ENCODE measurements at places on chromosomes 4 and X.

- DNase-seq = no peak
These were observed 137.4 kb downstream of the PDLIM5 start for GRCh38 chr4:94588896-94589693.

- DNase-seq = no peak
These were observed 115.0 kb downstream of the AGTR2 start for GRCh38 chrX:116285501-116285900.

DNA sequence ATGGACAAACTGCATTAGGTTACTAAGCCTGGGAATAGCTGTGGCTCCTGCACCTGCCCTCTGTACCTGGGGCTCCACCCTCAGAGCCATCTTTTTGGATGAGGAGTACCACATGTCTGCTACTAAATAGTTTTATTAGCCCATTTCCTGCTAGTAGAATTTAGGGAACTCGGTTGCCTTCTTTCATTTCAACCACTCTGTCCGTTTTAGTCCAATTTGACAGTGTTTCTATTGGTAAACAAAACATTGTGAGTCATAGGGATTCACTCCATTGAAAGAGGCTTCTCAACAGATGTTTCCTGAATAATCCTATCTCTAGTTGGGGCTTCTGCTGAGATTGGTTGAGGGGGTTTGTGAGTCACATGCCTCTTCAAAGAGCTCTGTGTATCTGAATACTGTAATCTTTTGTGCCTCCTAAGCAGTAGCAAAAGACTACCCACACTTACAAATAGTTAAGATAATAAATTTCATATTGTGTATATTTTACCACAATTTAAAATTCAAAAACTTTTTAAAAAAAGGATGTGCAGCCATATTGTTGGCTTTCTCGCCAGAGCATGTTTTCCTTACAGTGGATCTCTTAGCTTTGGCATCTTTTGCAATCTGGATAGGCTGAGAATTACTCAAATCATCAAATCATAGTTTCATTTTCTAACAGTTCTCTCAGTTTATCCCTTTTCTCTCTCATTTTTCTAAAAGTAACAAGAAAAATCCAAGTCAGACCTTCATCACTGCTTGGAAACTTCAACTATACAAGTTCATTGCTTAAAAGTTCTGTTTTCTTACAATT is 9.9 kb downstream of the FAM200B start:
- no peak for DNase-seq

DNA sequence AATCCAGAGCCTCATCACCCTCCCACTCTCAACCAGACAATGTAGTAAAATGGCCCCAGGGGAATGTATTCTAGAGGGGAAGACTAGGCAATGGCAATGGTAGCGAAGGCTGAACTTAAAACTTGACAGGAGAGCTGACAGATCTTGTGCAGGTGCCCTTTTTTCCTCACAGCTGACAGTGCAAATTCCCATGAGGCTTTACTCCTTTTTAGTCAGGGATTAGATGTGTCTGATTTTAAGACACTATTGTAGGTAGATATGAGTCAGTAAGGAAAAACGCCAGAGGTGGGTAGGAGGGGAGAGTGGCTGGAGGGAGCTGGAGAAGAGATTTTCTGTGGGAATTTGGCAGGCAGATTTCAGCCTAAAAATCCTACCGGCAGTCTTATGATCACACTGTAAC is 10.7 kb downstream of the CAPN6 start:
- no peak for DNase-seq

DNA sequence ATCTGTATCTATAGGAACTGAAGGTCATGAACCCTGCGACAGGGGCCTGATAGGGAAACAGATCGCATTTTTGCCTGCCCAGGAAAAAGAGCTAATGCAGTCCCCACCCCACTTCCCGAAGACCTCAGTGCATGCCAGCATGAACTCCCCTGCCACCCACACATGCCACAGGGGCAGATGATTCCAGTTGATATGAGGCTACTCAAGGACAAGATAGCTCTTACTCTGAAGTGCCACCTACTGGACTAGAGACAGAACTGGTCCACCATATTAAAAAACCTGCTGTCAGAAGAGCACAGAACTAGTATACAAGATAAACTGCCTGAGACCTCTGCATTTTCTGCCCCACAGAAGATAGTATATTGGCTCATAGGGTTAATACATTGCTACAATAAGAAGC is 68.0 kb downstream of the YIPF7 start:
- DNase-seq = no peak

DNA sequence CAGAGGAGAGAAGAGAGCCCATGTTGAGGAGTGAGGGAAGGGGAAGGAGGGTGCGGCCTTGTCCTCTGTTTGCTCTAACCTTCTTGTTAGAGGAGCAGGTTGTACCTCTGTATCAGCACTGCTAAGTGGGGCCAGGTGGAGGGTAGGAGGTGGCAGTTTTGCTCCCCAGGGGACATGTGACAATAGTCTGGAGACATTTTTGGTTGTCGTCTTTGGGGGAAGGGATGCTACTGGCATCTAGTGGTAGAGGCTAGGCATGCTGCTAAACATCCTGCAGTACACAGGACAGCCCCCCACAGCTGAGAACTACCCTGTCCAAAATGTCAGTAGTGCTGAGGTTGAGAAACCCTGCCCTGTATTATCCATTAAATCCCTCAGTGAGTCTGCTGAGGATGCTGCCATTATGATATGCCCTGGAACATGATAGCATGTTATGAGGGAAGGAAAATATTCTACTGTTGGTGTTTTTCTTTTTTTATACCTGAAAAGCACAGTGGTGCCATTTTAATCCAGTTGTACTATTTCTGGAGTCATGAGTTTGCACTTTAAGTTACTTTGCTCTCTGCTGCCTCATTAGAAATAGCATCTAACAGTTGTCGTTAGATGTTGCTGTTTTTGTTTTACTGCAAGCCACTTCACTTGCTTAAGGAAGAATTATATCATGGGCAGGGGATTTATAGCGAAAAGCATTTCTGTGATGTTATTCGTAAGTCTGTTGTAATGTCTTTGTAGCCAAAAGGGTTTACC is 90.6 kb downstream of the LRP2BP start:
- DNase-seq = peak; percentile 23

DNA sequence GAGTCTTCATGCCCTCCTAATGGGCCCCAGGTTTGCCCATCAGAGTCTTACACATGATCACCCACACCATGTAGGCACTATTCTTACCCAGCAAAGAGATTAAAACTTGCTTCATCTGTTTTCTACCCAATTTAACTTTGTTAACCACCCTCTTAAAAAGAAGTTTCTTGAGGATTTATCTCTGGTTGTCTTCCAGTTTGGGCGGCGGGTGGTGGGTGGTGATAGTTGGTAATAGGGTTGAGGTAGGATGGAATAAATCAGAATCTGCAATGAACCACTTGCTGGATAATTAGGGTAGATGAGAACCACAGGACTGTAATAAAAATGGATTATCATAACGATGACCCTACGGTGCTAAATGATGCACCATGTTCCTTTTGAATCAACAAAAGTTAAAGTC is 30.9 kb downstream of the GALNT7 start:
- no peak for DNase-seq

- no peak for DNase-seq
These were observed 5.9 kb downstream of the ARHGEF38 start for GRCh38 chr4:105558277-105558676.

DNA sequence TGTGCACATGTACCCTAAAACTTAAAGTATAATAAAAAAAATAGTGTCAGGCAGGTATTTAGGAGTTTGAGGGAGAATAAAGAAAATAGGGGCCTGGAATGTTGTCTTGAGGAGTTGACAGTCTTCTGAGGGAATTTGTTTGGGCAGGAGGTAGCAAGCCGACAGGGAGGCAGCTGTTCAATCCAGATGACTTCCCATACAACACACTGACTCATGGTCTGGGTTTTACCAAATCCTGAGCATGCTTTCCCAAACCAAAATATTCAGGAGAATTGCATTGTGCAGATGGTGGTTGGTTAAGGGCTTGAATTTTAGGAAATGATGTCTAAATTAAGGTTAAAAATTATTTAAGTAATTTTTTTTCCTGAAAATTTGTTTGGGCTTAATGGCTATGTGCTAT is 430.0 kb downstream of the INPP4B start:
- no peak for DNase-seq

- no peak for DNase-seq
These were observed 50.2 kb downstream of the SMAD1 start for GRCh38 chr4:145531859-145532258.

DNA sequence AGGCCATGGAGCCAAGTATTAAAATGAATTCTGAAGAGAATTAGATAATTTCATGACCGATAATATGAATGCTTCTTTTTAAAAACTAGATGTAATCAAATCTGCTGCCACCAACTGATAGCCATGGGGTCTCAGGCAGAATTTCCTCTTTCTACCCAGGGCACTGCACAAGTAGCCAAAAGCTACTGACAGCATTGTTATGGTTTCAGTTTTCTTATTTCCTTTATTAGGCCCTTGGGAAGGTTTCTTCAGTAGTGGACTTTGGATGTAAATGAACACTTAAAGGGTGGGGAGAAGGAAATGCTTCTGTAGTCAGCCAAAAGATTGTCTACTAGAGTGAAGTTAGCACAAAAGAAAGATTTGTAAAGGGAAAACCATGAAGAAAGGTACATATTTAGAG is 686.0 kb downstream of the ADGRL3 start:
- no peak for DNase-seq

- DNase-seq = no peak
These were observed 1250.0 kb upstream of the PRKX start for GRCh38 chrX:4963432-4963831.

DNA sequence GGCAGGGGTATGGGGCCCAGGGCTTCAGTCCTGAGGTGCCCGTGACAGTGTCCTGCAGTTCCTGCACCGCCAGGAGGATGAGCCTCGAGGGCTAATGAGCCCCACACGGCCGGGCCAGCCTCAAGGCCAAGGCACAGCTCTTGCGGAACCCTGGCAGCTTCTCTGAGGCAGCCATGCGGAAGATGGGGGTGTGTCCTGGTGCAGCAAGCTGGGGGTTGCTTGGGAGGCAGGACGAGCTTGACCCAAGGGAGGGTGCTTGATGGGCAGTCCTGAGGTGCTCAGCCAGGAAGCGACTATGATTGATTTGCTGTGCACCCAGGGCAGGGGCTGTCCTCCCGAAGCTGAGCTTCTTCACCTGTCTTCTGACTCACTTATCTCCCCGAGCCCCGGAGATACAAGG is 9.1 kb upstream of the FGFR3 start:
- no peak for DNase-seq

DNA sequence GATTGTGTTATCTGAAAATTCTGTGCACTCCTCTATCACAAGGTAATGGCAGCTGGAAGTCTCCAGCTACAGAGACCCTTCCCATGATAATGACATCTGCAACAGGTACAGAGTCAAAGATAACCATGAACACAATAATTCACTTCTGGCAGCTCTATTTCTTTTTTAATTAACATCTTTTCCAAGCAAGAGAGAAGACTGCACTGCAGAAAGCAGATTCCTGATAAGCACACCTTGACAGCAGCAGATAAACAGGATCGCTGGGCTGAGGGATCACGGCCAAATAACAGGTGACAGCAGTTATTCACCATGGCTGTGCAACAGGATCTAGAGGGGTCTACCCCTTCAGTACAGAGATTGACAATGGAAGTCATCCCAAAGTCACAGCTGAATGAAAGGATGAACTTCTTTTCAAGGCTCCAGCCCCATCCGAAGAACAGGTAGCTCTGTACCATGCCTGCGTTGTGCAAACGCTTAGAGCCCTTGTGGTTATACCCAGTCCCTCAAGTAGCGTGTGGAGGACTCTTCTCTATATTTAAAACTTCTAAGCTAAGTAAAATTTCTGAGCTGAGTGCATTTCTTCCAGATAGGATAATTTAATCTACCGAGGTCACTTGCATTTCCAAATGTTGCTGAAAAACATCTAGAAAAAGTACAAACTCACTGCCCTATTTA is 66.7 kb downstream of the DCHS2 start:
- no peak for DNase-seq

DNA sequence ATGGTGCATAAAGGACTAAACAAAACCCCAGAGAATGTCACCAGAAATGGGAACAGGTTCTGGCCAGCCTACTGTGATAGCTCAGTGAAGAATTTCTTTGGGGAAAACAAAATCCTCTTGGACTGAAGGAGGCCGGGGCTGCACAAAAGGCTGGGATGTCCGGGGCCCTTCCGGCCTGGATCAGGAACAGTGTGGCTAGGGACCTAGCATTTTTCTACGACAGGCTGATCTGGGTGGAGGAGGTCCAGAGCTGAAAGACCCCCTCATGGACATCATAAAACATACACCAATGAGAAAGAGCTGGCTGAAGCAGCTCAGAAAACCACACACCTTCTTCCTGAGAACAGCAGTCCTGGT is 94.7 kb downstream of the BCOR start:
- DNase-seq = no peak

DNA sequence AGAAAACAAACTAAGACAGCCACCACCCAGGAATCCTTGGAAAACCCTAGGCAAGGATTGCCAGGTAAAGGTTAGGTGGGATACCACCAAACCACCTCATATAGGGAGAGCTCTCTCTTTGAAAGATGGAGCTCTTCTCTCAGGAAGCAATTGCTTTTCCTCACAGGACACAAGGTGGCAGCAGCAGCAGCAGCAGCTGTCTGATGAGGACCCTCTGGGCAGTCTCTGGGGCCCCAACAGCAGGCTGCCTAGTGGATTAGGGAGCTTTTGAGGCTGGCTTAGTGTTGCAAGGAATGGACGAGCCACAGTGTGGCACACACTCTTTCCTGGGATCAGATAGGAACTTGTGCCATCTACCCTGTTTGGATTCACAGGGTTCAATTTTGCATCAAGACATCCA is 41.4 kb upstream of the CHRDL1 start:
- DNase-seq = no peak

- DNase-seq = no peak
These were observed 115.4 kb upstream of the RPS6KA3 start for GRCh38 chrX:20382082-20382481.

- no peak for DNase-seq
These were observed 274.6 kb downstream of the NAF1 start for GRCh38 chr4:162891788-162892707.

GRCh38 chr4:140612357-140612756 is 43.6 kb upstream of the UCP1 start:
- DNase-seq = no peak

DNA sequence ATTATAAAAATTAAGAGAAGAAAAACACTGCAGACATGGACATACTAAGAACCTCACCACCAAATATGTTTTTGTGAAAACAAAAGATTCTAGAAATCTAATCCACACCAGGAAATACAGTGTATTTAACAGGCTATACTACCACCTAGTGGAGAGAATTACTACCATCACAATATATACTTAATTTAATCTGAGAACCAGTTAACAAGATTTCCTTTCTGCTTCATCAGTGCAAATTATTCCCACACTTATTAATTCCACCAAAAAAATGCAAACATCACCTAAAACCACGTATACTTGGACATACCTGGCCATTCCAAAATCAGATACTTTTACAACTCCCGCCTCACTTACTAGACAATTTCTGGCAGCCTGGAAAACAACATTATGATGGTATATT is 7.0 kb upstream of the TXK start:
- DNase-seq = peak; percentile 63
